Activated naive CD4-positive, alpha-beta T cell treated with anti-CD3 and anti-CD28 coated beads for 36 hours (primary cell): ENCODE measurements at places on chromosomes 7 and 10. TPM values are rescaled to one million over a fixed set of nuclear protein-coding genes. Genes with fewer than 3 reads are reported as not detected.
A peak's percentile ranks its signal among the peaks of the same experiment; 100 is the strongest.

- no peak for DNase-seq
These were observed 291.2 kb upstream of the FZD1 start for GRCh38 chr7:90972906-90973550.

DNA sequence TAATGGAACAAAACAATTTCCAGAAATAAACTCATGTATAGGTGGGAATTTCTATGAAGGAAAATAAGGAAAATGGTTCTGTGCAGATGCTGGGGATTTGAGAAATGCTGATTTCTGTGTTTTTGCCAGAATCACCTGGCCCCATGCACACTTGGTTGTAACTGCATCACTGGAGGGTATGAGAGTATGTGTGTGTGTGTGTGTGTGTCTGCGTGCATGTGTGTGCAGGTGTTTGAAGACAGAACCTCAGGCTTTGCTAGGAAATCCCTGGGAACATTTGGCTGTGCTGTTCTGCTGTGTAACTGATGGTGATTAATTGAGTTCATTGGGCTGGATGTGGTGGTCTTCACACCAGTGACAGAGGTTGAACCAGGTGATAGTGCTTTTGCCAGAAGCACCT lies 141.6 kb downstream of the CAMK1D start:
- no peak for DNase-seq

DNA sequence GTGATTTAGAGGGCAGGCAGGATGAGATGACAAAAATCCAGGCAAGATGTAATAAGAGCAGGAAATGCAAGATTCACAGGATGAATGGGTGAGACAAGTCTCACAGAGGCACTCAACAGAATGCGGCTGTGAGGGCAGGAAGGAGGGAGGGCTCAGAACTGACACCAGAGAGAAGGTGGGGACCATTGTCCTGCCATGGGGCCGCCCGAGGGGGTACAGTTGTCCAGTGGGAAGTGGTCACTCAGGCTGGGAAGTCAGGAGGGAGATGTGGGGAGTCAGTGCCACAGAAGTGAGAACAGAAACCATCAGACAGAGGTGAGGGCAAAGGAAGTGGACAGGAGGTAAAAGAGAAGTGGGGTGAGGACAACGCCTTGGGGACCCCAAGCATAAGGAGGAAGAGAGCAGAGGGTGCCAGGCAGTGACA lies 8.9 kb downstream of the HIP1 start:
- no peak for DNase-seq

DNA sequence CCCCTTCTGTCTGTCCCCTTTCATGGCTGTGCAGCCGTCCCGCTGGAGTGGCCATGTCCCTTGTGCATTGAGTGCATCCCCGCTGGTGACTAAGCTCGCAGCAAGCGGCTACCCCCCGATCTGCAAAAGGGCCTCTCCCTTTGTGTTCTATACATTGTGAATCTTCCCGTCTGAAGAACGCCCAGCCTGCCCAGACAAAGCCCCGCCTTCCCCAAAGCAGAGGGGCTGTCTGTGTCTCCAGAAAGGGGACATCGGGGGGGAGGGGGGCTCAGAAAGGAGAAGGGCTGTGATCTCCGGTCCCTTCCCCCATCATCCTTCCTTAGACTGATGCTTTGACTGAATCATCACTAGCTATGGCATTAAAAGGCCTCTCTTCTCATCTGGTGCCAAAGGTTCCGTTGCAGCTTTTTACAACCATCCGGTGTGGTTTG lies 11.9 kb downstream of the NPTX2 start:
- DNase-seq = no peak

DNA sequence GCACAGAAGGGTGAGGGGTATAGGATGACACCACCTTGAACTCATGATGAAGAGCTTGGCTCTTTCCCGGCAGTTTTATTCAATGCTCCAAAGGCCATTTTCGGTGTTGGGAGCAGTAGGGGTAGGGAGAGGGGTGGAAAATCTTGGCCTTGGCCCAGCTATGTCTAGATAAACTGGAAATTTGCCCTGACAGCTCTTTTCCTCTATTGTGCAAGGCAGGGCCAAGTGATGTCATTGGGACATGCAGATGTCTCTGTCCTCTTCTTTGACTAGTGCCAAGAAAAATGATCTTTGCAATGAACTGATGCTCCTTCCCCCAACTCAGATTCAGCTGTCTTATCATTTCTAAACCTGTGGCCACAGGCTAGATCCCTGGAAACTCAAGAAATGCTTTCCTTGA lies 27.7 kb upstream of the PRKCQ start:
- DNase-seq = no peak

GRCh38 chr10:79142064-79142491 lies 73.3 kb downstream of the ZMIZ1 start:
- no peak for DNase-seq

- DNase-seq = no peak
These were observed 184.1 kb downstream of the BICC1 start for GRCh38 chr10:58696736-58697135.

- no peak for DNase-seq
These were observed 58.9 kb downstream of the HIPK2 start for GRCh38 chr7:139718859-139719258.

DNA sequence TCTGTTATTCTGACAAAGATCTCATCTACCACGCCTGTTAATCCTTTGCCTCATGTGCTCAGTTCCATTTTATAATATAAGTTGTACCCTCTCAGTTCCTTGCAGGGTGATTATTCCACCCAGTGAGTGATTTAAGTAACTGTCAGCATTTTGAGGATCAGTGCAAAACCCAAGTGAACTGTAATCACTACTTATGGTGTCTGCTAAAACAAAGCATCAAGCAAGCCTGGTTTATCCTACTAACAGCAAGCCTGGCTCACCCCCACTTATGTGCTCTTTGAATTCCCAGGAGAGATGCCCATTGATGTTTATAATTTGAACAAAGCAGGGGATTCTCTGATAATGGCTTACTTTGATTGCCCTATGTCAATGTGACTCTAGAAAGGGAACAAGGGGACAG lies 186.8 kb upstream of the LRGUK start:
- DNase-seq = no peak

- no peak for DNase-seq
These were observed 82.8 kb upstream of the ZNF716 start for GRCh38 chr7:57367171-57367570.

- DNase-seq = no peak
These were observed 8.2 kb upstream of the NDUFB2 start for GRCh38 chr7:140688341-140688740.

GRCh38 chr7:137935884-137936508 lies 65.9 kb downstream of the CREB3L2 start:
- peak; percentile 12 for DNase-seq

DNA sequence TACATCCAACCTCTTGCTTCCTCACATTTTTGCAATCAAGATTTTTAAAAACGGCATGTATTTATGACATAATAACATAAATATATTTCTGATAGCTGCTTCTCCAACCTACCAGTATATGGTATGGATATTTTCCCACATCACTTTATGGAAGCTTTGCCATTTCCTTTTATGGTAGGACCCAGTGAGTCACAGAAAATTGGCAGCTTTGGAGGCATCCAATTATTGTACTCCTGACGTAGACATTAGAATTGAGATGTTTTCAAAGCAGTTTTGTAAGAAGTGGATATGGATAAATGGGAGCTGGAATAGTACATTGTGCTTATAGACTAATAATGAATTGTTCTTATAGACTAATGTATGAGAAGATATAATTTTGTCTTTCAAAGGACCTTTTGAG lies 23.8 kb upstream of the BICC1 start:
- DNase-seq = no peak

GRCh38 chr10:14477408-14477710 lies 146.6 kb upstream of the FRMD4A start:
- DNase-seq = no peak

DNA sequence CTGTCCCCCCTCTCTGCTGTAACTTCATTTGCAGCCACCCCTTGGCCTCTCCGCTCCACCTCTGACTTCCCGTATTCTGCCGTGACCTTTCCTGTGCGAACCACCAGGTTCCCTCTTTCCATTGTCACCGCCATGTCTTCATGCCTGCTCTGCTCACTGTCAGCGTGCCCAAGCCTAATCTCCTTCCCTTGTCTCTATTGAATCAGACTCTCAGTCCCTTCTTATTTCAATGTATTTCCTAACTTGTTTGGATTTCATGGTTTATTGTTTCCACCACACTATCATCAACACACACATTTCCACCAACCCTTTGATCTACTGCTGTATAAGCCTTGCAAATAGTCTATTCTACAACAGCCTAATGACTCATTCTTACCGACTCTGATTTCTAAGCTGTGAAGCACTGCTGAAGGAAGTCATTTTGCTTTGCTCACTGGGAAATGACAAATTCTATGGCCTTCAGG lies 30.0 kb upstream of the INHBA start:
- no peak for DNase-seq

- DNase-seq = no peak
These were observed 41.5 kb downstream of the TPST1 start for GRCh38 chr7:66246554-66247171.

DNA sequence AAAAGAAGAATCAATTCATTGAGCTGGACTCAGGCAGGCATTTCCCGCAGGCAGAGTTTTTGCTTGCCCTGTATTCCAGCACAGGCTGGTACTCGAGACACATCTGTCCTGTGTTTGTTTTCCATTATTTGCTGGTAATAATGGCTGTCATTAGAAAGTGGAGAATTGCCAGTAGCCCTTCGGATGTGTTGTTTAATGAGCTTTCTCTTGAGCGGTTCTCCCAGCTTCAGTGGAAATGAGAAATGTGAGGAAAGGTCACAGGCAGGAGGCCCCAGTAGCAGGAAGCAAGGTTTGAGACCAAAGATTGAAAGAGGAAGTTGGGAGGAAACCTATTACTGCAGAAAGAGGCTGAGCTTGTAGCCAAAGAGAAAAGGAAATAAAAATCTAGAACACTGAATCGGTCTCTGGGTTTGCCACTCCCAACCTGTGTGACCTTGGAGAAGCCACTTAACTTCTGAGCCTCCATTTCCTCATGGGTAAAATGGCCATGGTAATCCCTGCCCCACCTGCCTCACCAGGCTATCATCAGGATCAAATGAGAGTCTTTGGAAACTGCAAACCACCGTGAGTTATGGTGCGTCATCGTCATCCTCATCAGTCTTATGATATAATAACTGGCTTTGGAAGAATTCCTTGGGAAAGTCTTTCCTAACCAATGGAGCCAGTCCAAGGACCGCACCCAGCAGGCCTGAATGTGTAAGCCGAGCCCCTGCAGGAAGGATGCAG lies 67.7 kb downstream of the TACR2 start:
- DNase-seq = no peak

GRCh38 chr7:7405461-7405860 lies 130.2 kb downstream of the COL28A1 start:
- DNase-seq = no peak

DNA sequence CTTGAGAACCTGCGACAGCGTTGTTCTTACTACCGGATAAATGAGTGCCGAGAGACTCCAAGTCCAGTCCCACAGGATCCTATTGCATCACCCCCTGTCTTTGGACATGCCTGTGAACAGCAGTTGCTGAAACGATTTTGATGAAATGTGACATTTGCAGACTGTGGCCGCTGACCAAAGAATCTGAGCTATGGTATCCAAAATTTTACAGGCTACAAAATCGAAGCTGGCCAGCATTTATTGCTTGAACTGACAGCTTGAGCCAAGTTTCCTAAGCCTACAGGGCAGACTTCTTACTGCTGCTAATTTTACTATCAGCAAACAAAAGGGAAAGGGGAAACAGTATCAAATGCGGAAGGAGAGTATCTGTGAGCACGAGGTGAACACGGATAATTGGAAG lies 12.1 kb upstream of the NPVF start:
- no peak for DNase-seq

DNA sequence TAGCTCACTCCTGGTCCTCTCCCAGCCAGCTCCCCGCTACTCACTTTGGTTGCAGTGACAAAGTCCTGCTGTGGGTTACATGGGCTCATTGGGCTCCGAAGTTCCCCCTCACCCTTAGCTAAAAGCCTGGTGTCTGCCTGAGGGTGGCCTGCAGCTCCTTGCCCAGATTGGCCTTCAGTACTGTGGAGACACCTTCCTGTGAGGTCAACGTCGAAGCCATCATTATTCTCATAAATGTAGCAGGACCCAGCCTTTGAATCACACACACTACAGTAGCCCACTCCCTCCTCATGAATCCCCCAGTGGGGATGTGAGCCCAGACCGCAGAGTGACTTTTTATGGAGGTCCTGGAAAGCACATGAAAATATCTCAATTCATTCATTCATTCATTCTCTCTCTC lies 10.5 kb downstream of the MBL2 start:
- DNase-seq = no peak

DNA sequence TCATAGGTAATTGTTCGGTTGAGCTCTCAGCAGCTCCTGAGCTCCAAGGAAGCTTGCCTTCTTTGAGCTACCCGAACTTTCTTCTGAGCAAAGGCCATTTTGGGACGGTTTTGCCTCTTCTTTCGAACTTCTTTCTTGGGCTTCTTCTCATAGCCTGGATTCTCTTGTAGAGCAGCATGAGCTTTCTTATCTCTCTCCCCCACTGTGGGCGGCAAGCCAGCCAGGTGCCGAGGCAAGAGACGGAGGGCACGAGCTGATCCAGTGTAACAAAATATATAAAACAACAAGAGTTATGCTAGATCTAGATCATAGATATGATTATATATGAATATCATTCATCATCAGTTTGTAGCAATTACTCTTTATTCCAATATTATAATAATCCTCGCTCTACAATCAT lies 16.5 kb upstream of the KNDC1 start:
- no peak for DNase-seq

DNA sequence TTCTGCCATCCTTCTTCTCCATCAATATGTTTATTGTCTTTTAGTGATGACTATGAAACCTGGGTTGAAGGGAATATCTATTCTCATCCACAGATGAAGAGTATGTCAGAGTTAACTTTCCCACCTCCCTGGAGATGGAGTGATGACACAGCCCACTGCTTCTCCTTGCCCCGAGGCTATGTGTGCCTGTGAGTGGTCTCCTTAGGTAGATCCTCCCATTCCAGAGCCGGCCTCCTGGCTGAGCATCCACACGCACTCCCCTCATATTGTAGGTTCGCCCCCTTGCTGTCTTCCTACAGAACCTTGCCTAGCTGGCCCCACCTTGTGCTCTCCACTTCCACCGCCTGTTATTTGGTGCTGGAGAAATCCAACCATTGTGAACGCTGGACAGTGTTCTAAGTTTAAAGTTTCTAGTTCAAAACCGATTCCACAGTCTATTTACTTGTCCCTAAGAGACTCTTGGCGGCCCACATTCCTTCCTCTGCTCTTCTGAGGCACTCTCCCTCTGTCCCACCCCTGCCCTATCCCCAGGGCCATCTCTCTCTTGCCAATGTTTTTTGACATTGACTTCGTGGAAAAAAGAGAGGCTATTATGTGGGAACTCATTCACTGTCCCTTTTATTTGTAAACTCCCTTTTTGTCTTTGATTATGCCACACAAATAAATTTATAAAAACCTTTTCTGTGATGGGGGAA lies 168.0 kb downstream of the ZNF438 start:
- DNase-seq = no peak

GRCh38 chr7:50497968-50498367 lies 47.8 kb upstream of the FIGNL1 start:
- no peak for DNase-seq

The PSD gene
- 7.2 TPM for total RNA-seq

The RSPH10B gene
- not detected for total RNA-seq

The CALHM2 gene
- total RNA-seq = 8.3 TPM

The RNF32 gene
- 0.31 TPM for total RNA-seq

The TPST1 gene
- total RNA-seq = 1.9 TPM

The EGR2 gene
- 21.4 TPM for total RNA-seq

The PLEKHS1 gene
- total RNA-seq = not detected

The ACTR3C gene
- 3.1 TPM for total RNA-seq
